ENCODE measurements at places on chromosomes 16 and 17.

- DNase-seq, result no peak
These were observed 2.8 kb downstream of the HAGH start for GRCh38 chr16:1823821-1824220.

GRCh38 chr17:80428363-80428762 is 13.4 kb downstream of the ENDOV start:
- DNase-seq, result no peak

DNA sequence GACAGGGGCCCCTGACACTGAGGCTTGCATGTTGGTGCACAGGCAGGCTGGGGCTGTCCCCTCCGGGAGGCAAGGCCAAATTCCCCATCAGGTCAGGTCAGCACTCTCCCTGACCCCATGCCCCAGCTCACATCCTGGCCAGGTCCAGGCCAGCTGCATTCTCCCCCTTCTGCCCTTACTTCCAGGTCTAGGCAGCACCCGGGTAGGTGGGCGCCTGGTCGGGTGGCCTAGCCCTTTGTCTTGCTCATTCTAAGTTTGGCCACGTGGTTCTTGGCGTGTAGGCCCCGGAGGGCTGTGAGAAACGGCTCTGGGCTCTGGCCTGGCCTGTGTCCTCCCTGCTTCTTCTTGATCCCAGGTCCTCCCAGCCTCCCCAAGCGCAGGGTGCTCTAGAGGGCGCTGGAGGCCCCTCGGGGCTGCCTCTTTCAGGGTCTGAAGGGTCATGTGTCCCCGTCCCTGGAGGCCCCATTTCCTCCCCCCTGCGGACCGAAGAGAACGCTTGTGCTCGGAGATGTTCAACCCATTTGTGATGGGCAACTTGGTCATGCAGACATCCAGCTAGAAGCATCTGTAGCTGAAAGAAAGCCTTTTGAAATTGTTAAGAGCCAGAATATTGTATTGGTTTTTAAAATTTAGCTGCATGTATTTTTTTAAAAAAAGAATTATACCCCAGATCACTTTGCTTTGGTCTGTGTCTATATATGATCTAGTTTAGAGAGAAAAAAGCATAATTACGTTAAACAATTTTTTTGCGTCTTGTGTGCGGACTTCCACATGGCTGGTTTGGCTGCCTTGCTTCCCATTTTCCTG is 6.7 kb downstream of the BAHCC1 start:
- DNase-seq, result no peak

DNA sequence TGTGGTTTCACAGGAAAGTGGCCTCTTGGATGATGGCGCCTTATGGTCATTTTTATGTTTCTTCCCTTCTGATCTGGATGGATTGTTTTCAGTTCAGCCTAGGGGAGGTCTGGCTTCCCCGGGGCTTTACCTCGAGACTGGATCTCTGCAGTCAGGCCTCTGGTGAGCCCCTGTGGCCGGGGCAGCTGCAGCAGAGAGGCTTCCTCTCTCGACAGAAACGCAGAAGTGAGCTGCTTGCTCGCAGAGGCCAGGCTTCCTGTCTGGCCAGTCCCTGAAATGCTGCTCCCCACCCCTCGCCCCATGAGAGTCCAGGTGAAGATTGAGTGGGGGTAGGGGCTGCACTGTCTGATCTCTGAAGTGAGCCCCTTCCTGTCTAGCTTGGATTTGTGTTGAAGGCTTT is 44.0 kb downstream of the PLCG2 start:
- DNase-seq, result no peak

- no peak for DNase-seq
These were observed 14.4 kb downstream of the MMP15 start for GRCh38 chr16:58039829-58040495.
